ENCODE measurements at places on chromosomes 6 and 20.
A peak's percentile ranks its signal among the peaks of the same experiment; 100 is the strongest.

DNA sequence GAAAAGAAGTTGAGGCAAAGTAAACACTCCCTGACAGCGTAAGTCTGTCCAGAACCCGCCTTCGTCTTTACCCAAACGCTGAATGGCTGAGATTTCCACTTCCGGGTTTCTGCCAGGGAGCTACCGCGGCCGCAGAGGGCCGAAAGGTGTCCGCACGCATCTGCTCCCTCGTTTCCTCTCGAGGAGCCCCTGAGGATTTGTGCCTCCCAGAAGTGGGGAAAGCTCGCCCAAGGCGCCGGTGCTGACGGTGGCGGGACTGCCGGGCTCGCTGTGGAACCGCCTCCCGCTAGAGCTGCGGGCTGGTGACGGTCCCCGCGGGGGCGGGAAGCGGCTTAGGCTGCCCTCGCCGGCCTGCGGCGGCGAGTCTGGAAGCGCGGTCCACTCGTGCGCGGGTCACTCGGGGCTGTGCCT, 1760.2 kb upstream of the DEFB115 start:
- no peak for DNase-seq

GRCh38 chr6:68633972-68634725, 933 bp upstream of the ADGRB3 start:
- DNase-seq: no peak

DNA sequence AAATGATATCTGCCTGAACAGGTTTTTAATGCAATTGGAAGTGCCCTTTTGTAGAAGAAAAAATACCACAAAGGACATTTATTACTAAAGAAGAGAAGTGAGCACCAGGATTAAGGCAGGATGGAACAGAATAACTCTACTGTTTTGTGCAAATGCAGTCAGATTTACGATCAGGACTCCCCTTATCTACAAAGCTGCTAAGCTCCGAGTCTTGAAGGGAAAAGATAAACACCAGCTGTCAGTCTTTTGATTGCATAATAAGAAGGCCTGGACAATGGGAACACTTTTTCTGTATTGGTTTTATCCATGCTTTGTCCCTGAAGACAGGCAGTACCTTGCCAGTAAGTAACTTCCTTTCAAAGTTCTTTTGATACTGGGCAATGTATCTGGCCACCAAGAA, 797.9 kb upstream of the SLC35B3 start:
- DNase-seq: no peak

DNA sequence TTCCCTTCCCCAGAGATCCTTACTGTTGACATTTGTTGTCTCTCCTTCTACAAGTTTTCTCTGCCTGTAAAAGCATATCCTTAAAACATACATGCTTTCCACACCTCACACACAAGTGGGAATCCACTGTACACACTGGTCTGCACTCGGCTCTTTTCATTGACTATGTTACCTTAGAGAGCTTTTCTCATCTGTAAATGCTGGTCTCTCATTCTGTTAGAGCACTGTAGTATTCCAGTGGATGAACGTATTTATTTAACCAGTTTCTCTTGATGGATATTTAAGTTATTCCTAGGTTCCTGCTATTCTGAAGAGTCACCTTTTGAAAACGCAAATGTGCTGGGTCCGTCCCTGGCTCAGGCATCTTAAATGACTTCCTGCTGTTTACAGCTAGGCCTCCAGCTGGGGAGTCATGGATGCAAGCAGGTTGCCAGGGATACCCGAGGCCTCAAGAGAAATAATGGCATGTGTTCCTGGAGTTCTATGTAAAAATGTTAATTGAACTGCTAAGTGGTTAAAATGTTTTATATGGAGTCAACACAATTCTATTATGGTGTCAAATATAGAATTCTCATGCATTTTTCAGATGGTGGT, 61.1 kb upstream of the TGM3 start:
- DNase-seq: no peak

- no peak for DNase-seq
These were observed 37.6 kb upstream of the CHMP4B start for GRCh38 chr20:33773412-33774089.

DNA sequence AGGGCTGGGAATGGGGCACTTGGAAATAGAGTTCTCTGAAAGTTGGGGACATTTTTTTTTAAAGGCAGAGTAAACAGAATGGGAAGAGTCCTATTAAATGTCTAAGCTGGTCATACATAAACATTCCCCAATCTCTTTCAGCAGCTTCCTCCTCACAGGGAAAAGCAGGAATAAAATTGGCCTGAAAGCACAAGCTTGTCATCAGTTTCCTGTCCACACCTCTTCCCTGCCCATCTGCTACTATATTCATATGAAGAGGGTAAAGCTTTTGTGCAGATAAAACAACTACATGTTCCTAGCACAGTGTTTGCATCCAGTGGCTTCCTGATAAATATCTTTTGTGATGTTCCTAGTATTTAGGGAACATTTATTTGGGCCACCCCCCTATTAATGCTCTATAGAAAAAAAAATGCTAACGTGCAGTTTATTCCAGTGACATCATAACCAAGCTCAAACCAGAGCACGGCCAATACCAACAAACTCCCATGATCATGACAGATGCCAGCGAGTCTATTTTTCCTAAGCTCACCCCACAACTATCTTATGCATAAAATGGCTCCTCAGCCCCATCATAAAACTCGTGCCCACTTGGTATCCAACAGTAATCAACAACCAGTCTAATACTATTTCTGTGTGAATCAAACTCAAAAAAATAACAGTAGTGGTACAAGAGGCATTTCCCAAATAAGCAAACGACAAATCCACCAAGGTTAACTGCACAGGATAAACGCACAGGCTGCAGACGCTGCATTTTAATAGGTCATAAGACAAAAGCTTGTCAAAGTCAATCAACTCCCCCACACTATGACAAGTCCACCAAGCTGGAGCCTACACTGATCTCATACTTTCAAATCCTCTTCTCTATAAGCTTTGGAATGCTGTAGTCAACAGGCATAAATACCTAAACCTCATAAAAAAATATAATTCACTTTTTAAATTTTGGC, 95.3 kb downstream of the EPB41L2 start:
- DNase-seq: no peak

- DNase-seq: no peak
These were observed 299.4 kb upstream of the SOX4 start for GRCh38 chr6:21294144-21294543.

- DNase-seq: no peak
These were observed 58.3 kb upstream of the IYD start for GRCh38 chr6:150310539-150310938.

GRCh38 chr6:43077981-43078511, 1.9 kb downstream of the PTK7 start:
- no peak for DNase-seq

GRCh38 chr20:37295595-37295994, 6.1 kb downstream of the MANBAL start:
- DNase-seq: no peak

GRCh38 chr6:27562027-27562410, 89.1 kb upstream of the ZNF184 start:
- DNase-seq: no peak

DNA sequence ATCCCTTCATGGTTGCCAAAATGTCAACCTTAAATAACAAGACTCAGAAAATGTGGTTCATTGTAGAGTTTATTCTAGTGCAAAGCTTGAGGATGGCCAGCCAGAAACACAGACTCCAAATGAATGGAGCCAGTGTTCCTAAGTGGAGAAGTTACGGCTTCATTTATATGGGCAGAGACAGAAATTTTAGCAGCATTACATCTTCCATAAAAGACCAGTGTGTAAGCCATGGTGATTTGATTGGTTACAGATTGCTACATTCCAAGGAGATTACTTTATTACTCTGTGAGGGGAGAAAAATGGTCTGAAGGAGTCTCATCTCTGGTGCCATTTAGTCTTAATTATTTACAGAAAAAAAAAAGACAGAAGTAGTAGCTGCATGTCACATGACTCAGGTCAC, 97.8 kb downstream of the OTOR start:
- no peak for DNase-seq

DNA sequence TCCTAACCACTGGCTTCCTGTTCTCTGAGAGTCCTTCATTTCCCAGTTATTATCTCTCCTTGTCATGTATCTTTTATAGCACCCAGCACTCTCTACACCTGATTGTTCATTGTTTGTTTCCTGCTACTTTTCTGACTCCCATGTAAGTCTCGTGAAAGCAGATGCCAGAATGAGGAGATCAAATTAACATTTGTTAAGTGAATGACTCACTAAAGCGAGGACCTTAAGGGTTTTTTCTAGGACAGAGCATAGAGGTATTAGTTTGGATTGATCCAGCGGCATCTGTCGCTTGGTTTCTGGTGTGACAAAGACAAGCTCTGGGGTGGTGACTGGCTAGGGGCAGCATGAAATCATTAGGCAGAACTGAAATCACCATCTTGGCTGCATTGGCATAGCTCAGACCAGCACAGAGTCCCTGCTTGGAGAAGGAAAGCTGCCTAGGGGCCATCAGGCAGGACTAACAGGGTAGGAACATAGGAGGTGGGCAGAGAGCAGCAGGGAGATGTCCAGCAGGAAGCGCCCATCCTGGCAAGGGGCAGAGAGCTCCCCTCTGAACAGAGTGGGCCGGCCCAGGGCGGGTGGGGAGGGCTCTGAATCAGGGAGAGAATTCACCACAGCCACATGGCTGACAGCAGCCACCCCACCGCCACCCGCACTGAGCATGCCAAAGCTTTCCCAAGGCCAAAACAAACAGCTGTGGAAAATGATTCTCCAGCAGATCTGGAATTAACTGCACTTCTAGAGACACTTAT, 97.1 kb upstream of the CEP85L start:
- no peak for DNase-seq

DNA sequence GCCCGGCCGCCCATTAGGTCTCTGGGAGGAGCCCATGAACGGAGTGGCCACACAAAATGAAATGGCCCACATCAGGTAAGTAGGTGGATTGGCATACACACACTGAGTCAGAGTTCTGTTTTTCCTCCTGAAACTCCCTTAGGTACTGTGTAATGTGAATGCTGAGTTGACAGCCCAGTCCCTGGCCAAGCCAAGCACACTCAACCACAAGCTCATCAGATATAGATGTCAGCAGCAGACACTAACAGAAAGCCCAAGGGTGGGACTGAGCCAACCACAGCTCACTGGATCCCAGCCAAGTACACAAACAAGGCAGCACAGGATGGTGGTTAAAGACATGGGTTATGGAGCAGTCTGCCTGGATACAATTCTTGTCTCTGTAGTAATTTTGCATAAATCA, 403.4 kb downstream of the GJA1 start:
- no peak for DNase-seq

GRCh38 chr6:111423055-111423633, 59.9 kb downstream of the REV3L start:
- DNase-seq: no peak

DNA sequence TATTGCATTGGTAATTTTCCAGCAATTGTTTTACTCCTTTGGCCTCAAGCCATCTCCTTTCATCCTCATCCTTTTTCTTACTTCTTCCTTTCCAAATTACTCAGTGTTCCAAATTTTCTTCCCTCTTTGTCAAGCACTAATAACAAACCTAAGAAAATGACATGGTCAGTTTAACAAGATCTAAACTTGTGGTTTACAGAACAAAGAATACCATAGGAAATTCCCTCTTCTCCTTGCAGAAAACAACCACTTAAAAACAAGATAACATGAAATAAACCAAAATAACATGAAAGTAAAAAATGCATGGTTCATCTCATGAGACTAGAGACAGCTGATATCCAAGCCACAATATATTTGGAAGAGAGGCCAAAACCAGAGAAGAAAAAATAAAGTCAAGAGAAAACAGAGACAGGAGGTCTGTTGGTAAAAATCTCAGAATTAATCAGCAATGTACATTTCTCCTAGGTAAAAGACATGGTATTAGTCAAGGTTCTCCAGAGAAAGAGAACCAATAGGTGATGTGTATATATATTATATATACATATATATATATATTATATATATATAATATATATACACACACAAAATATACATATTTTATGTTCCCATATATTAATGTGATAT, 51.0 kb upstream of the SENP6 start:
- DNase-seq: no peak

DNA sequence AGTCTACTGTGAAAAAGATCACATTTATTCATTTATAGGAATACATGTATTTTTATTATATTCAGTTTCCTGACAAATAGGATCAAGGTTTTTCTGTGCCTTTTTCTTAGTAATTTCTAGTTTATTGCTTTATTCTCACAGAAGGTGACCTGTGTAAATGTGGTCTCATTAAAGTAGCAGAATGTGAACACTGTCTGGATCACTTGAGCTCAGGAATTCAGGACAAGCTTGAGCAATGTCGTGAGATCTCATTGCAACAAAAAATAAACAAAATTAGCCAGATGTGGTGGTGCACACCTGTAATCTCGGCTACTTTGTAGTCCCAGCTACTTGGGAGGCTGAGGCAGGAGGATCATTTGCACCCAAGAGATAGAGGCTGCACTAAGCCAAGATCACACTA, 516.7 kb downstream of the CDKAL1 start:
- DNase-seq: no peak

GRCh38 chr20:16385891-16386290, 187.4 kb downstream of the KIF16B start:
- no peak for DNase-seq

DNA sequence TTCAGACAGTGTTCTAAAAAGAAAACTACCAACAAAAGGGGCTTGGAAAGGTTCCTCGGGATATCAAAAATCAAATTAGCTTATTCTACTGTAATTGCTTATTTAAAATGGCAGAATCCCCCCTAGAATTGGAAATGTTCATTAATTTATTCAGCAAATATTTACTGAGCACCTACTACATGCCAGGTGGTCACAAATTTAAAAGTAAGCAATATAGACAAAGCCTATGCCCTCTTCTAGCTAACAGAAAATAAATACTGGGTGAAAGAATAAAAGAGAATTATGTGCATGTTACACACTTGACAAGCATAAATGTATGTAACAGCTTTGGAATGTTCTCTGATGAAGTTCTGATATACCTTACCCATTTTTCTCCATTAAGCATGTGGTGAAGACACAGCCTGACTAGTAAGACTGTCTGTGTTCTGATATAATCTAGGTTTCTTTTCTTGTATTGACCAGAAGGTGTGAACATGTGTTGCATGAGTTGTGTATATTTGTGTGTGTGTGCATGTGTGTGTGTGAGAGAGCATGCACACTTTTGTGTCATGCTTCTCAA, 606.7 kb upstream of the CITED2 start:
- DNase-seq: no peak

- DNase-seq: no peak
These were observed 138.1 kb downstream of the FNDC1 start for GRCh38 chr6:159307246-159307790.

DNA sequence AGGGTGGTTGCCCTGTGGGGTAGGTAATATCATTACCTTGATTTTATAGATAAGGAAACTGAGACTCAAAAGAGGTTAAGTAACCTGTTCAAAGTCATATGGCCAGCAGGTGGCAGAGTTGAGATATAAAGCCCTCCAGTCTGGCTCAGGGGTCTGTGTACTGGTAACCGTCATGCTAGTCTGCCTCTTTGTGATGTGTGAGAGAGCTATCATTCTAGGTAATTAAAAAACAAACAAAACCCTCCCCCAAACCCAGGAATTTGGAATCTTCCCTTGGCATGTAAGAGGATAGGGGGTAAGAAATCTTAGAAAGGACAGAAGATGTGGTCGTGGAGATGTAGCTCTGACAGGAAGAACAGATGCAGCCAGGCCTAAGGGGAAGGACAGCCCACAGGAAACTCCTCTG, 206.0 kb downstream of the CDC5L start:
- DNase-seq: peak; percentile 48
